Activated naive CD4-positive, alpha-beta T cell treated with anti-CD3 and anti-CD28 coated beads for 36 hours (primary cell): ENCODE measurements at places on chromosomes 7 and 10.

- DNase-seq, result peak; percentile 34
Measured at GRCh38 chr10:86535132-86535882, 13.7 kb upstream of the WAPL start.

- DNase-seq, result no peak
Measured at GRCh38 chr7:138350701-138351357, 109.2 kb upstream of the TRIM24 start.

GRCh38 chr10:133349577-133350011, 2.4 kb downstream of the PRAP1 start:
- no peak for DNase-seq

GRCh38 chr7:158366346-158366745, 221.3 kb downstream of the PTPRN2 start:
- DNase-seq, result no peak

GRCh38 chr7:105281966-105282365, 106.8 kb downstream of the SRPK2 start:
- DNase-seq, result no peak

DNA sequence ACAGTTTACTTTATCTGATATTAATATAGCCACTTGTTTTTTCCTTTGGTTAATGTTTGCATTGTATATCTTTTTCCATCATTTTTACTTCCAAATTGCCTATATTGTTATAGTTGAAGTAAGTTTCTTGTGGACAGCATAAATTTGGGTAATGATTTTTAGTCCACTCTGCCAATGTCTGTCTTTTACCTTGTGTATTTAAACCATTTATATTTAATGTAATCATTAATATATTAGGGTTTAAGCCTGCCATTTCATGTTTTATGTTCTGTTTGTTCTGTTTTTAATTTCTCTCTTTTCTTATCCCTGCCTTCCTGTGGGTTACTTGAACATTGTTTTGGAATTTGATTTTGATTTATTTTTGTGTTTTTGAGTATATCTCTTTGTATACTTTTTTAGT, 12.8 kb upstream of the NOD1 start:
- no peak for DNase-seq
